ENCODE measurements at places on chromosomes 3 and 15.

DNA sequence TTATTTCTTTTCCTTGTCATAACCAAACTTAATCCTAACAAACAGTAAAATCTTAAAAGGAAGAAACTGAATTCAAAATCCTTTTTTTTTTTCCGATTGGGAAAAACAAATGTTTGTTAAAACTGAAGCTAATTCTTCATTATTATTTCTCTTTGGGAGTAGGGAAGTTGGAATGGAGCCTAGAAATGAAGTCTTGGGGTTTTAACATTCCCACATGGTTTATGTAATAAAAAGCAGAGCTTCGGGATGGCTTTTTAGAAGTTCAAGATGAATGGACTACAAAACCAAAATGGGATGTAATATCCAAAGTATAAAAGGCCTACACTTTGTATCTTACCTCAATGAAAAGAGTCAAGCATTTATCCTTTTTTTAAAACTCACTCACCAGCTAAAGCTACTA lies 189.0 kb upstream of the TMC3 start:
- no peak for DNase-seq

- no peak for DNase-seq
Measured at GRCh38 chr15:44101286-44101685, 93.8 kb downstream of the FRMD5 start.

- no peak for DNase-seq
Measured at GRCh38 chr15:93068581-93069199, 20.3 kb downstream of the RGMA start.

DNA sequence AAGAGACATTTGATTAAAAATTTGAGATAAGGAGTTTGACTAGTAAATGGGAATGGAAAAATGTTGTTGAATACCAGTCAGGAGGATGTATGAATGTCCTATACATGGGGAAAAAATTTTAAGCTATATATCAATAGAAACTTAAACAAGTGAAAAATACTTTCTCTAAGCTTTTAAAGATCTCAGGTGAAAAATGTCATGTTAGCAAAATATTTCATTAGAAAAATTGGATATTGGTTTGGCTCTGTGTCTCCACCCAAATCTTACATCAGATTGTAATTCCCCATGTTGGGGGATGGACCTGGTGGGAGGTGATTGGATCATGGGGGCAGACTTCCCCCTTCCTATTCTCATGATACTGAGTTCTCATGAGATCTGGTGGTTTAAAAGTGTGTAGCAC lies 279.6 kb upstream of the CADM2 start:
- DNase-seq, result no peak

DNA sequence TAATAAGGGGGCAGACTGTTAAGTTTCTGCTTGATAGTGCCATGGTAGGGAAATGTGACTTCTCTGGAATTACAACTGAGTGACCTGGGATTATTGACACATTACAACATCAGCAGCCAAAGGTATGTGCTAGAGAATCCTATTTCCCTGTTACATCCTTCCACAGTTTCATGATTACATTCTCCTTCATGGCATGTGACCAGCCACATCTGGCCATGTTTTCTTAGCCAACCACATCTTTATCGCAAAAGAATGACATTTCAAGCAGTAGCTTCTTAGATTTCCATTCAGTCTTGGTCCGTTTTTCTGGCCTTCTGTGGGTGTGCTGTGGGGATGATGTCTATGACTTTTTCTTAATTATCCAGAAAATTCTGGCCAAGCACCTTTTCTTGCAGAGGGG lies 45.4 kb upstream of the CTDSPL start:
- DNase-seq, result no peak

DNA sequence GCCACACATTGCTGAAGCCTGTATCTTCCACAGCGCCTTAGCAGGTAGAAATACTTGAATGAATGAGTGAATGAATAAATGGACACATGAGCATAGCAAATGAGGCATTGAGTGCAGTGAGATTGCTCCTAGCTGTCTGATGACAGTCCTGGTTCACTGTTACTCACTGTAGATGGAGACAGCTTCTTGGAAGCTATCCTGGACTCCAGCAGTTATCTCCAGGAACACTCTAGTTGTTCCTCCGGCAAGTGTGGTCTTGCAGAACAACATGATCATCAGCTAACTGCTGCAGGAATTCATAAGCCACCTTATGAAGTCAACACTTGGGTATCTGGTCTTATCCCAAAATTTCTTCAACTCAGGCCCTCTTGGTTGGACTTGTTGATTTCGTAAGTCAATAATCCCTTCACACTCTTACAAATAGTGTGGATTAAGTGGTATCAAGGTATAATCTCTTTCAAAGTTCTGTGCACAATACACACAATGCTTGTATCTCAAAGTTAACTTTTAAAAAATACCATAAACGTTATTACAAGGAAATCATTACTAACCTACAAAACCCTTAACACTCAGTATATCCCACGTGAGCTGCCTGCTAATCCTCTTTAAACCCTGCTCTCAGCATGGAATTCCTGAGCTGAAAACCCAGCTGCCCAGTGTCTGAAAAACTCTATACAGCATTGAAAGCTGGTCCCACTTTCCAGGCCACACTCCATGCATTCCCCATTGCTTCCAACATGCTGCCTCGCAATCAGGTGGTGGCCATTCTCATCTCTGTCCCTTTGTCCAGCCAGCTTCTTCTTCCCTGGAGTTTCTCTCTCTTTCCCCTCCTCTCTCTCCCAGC lies 14.4 kb upstream of the ZBTB38 start:
- no peak for DNase-seq

GRCh38 chr15:89822026-89822425 lies 7.4 kb upstream of the ANPEP start:
- DNase-seq, result no peak

GRCh38 chr15:97995881-97996603 lies 35.5 kb downstream of the ARRDC4 start:
- no peak for DNase-seq

GRCh38 chr3:57758686-57759085 lies 2.6 kb downstream of the SLMAP start:
- DNase-seq, result no peak

DNA sequence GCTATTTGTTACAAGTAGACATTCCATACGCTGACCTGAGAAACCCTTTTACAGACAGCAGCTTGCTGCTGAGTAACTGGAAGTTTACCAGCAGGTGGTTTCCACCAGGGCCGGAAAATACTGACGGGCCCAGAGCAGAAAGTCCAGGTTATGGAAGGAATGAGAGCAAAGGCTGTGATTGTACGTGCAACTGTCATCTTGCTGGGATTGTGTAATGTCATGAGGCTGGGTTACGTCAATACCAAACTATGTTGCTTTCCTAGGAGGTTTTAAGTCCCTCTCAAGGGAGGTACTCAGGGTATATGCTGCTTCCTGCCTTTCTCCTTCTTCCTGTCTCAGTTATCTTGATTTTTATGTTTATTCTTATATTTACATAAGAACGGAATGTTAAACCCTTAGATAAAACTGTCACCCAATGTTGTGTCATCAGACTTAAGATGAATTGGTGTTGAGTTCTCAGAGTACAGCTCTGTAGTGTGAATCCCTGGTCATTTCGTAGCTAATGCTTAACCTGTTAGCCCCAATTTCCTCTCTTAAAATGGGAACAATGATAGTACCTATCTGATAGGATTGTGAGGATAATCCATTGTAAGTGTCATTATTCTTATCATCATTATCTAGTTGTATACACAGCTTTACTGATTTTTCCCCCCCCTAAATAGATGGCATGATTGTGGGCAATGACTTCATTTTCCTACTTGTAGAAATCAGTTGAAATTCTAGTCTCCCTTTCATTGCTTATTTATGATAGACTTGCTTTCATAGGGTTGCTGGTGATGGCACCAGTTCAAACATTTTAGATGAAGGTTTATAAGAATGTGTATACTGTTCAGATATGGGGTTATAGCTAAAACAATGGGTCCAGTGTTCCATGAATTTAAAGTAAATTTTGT lies 101.4 kb downstream of the FNDC3B start:
- no peak for DNase-seq

DNA sequence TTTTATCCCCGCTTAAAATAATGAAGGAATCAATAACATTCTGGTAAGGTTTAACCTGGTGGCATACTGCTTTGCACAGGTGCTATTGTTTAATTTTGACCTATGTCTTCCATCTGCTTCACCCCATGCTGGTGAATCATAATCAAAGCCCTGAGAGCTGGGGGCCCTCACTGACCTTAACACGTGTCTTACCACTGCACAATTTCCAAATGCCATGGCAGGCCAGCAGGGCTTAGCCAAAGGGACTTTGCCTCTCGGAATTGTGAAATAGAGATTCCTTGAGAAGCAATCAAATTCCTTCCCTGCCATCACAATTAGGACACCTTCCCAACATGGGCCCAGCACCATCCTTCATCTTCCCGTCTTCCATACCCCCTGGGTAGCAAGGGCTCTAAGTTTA lies 242.6 kb upstream of the THBS1 start:
- DNase-seq, result no peak

DNA sequence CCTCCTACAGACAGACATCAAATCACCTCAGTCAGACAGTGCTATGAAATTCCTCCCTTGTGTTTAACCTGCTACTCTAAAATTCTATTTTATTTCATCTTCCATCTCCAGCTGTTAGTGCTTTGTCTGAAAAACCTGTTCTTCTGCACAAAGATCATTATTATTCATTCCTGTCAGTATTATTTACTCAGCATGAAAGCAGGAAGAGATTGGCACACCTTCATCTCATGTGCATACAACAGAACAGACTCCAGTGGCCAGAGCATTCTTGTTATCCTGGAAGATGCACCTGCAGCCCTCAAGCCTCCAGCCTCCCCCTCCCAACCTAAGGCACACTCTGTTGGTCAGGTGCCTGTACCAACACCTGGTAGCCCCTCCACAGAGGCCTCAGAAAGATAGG lies 1.8 kb upstream of the ROPN1B start:
- DNase-seq, result no peak

- no peak for DNase-seq
Measured at GRCh38 chr15:100688549-100689120, 86.2 kb downstream of the ASB7 start.

- peak; percentile 86 for DNase-seq
Measured at GRCh38 chr3:194312743-194313281, 38.3 kb downstream of the CPN2 start.

DNA sequence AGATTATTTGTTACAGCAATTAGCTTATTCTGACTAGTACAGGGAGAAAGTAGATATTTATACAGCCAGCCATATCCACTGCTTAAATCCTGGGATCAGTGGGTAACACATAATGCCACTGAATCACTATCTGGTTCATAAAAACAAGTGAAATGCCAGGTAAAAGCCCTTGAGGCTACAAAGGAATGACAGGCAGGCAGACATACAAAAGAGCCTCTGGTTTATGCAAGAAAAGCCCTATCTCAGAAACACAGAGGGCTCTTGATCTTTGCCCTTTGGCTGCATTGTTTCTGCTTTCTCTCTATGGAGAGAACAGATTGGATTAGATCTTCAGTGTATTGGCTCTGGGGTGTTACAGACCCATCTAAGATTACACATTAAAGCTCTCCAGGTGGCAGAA lies 115.4 kb upstream of the GADL1 start:
- no peak for DNase-seq

Measured in suprapubic skin (tissue), 4 donors.